Left lung (tissue), 14 donors: ENCODE measurements at places on chromosomes 4 and X.

GRCh38 chrX:37781814-37782213 lies 2.0 kb downstream of the CYBB start:
- no peak for DNase-seq
- no peaks in the 10 kb centered on the region for H3K4me1 ChIP-seq
- H3K36me3 ChIP-seq: no peaks in the 10 kb centered on the region
- no peaks in the 10 kb centered on the region for H3K27me3 ChIP-seq

GRCh38 chr4:152997288-152997687 lies 61.2 kb downstream of the FHDC1 start:
- no peaks in the 10 kb centered on the region for H3K27me3 ChIP-seq
- peaks cover 8% of the 10 kb centered on the region for H3K4me1 ChIP-seq
- no peak overlapping the region for H3K27ac ChIP-seq
- H3K36me3 ChIP-seq: no peaks in the 10 kb centered on the region
- DNase-seq: no peak

GRCh38 chr4:100722866-100723459 lies 205.1 kb upstream of the EMCN start:
- no peak overlapping the region for H3K4me3 ChIP-seq
- H3K27ac ChIP-seq: no peak overlapping the region
- DNase-seq: no peak
- H3K4me1 ChIP-seq: no peaks in the 10 kb centered on the region

- H3K4me1 ChIP-seq: no peaks in the 10 kb centered on the region
- no peak overlapping the region for H3K27ac ChIP-seq
Measured at GRCh38 chr4:61485056-61485455, 284.9 kb downstream of the ADGRL3 start.

DNA sequence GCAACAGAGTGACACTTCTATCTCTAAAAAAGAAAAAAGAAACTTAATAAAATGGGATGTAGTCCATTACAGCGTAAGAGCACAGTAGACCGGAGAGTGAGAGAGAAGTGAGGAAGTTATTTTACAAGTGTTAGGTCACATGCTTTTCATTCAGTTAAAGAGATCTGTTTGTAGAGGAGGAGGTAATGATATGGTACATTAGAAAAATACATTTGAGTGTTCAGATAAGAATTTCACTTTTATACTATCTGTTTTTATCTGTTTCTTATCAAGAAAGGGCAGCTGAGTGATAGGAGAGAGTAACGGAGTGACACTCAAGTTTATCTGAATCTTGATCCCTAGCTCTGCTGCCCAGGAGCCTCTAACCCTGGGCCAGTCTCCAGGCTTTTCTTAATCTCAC lies 38.9 kb downstream of the FNIP2 start:
- DNase-seq: no peak
- no peaks in the 10 kb centered on the region for H3K36me3 ChIP-seq
- H3K4me3 ChIP-seq: peak overlapping the region; percentile 33
- no peak overlapping the region for H3K27ac ChIP-seq
- H3K27me3 ChIP-seq: no peaks in the 10 kb centered on the region

DNA sequence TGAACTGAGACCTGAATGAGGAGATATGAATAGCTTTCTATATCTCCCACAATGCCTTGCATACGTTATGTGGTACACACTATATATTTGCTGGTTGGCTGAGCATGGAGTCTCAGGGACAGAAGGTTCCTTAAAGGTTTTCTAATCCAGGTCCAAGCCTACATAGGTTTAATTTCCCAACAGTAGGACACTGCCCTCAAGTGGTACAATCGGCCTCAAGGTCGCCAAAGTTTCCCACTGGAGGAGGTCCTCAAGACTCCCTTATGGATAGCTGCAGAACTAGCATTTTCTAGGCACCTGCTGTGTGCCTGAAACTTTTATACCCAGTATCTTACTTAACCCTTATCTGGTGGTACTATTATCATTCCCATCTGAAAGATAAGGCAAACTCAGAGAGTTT lies 21.0 kb upstream of the EFNB1 start:
- H3K27ac ChIP-seq: no peak overlapping the region
- no peaks in the 10 kb centered on the region for H3K36me3 ChIP-seq
- H3K4me3 ChIP-seq: no peak overlapping the region
- DNase-seq: no peak

DNA sequence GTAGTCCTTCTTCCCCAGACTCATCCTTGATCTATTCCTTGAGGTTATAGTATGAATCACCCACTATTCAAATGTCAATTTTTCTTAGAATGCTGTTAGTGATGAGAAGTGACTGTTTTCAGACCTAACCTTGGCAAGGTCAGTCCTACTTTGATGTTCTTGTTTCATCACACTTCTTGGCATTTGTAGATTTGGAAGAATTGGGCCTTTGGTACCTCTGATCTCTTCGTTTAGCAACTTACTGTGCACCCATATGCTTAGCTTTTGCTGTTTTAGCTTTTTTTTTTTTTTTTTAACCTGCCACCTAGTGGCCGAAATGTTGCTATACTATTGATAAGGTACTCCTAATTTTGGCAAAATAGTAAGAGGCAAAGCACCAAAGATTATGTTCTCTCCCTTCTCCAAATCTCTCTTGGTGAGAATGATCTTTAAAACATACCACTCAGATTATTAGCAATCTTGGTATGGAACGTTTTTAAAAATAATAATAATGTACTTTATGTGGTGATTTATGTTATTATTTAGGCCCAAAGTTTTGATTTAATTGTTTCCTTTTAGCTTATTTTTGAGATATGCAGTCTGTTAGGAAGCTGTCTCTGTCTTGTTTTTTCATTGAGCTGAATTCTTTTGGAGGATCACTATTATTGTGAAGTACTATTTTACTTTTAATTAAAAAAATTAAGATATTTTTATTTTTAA lies 16.6 kb downstream of the DCK start:
- peaks cover 12% of the 10 kb centered on the region for H3K4me1 ChIP-seq
- no peak overlapping the region for H3K4me3 ChIP-seq
- peak; percentile 36 for DNase-seq

- H3K36me3 ChIP-seq: no peaks in the 10 kb centered on the region
- no peaks in the 10 kb centered on the region for H3K4me1 ChIP-seq
- H3K27ac ChIP-seq: no peak overlapping the region
- DNase-seq: no peak
- no peak overlapping the region for H3K4me3 ChIP-seq
Measured at GRCh38 chr4:182530451-182530850, 287.2 kb downstream of the TENM3 start.

DNA sequence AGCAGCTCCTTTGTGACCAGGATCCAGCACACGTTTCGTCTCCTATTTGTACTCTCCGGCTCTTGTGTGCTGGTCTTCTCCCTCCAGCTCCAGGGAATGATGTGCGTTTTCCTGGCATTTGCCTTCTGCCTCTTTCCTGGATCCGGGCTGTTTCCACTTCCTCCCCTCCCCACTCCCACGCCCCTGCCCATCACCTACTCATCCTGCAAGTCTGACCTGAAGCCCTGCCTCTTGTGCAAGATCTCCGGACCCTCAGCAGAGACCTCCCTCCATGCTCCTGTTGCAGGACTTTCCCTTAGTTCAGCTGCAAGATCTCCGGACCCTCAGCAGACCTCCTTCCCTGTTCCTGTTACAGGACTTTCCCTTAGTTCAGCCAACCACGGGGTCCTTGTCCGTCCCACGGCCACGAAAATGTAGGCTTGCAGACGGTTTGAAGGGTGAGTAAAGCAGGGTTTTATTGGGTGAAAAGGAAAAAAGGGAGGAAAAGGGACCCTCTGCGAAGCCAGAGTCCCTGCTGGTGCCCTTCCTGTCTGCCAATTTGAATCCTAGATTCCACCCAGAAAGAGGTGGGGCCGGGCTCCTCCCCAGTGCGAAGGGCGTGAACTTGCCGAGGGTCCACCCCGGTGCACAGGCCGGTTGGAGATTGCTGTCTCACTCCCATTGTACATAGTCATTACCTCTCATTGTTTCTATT lies 74.4 kb upstream of the IRF2 start:
- H3K36me3 ChIP-seq: no peaks in the 10 kb centered on the region
- H3K4me1 ChIP-seq: no peaks in the 10 kb centered on the region
- DNase-seq: no peak
- no peaks in the 10 kb centered on the region for H3K27me3 ChIP-seq
- no peak overlapping the region for H3K27ac ChIP-seq

DNA sequence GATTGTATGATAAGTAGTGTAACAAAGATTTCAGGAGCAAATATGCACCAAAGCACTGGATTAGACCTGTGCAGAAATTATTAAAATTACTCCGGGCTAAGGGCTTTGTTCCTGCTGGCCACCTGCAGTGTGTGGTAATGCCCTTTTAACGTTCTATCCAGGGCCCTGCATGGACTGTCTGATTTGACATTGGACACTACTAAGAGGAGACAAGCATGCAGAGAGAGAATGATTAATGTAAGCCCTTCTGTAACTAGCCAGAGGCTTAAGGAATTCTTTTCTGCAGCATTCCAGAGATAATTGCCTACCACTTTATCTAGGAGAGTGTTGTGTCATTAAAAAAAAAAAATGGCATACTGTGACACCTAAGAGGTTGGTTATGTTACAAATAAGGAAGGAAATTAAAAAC lies 117.0 kb downstream of the PCDH7 start:
- no peak overlapping the region for H3K27ac ChIP-seq
- H3K27me3 ChIP-seq: no peaks in the 10 kb centered on the region
- no peaks in the 10 kb centered on the region for H3K4me1 ChIP-seq
- no peak overlapping the region for H3K4me3 ChIP-seq
- no peak for DNase-seq

DNA sequence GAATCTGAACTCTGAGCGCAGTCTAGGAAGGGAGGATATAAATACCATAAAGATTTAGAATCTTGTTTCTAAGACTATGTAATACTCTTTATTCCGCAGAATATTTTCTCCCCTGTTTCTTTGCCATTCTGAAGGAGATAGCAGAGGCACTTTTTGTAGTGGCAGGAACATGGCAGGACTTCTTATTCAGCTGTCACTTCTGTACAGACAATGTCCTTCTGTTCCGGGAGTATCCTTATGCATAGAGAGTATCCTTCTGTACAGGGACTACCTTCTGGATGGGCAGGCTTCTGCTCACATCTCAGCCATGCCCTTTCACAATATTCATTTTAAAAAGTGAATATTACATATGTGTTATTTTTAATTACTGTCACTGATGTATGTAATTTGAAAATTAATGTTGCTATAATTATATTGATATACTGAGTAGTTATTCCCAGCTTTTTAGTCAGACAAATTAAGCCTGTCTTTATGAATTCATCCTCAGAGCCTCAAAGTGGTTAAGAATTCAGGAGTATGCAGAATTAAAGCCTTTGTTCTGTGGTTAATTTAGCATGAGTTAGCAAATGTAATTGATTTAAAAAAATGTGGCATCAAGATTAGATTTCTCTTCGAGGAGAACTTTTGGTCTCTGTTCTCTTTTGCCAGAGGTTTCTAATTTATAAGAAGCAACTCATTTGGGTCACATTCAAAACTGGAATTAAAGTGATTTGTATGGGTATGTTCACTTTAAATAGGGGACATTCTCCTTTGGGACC lies 174.4 kb downstream of the FHIP1A start:
- H3K36me3 ChIP-seq: no peaks in the 10 kb centered on the region
- H3K4me3 ChIP-seq: no peak overlapping the region
- H3K27me3 ChIP-seq: no peaks in the 10 kb centered on the region
- no peaks in the 10 kb centered on the region for H3K4me1 ChIP-seq
- no peak overlapping the region for H3K27ac ChIP-seq
- DNase-seq: no peak

GRCh38 chr4:5823542-5824211 lies 69.2 kb downstream of the CRMP1 start:
- peaks cover 14% of the 10 kb centered on the region for H3K4me1 ChIP-seq
- no peak overlapping the region for H3K27ac ChIP-seq
- H3K4me3 ChIP-seq: no peak overlapping the region
- H3K36me3 ChIP-seq: no peaks in the 10 kb centered on the region
- no peaks in the 10 kb centered on the region for H3K27me3 ChIP-seq

- no peak overlapping the region for H3K4me3 ChIP-seq
- no peak overlapping the region for H3K27ac ChIP-seq
- no peaks in the 10 kb centered on the region for H3K27me3 ChIP-seq
- no peaks in the 10 kb centered on the region for H3K4me1 ChIP-seq
Measured at GRCh38 chr4:73006286-73006990, 63.1 kb downstream of the COX18 start.
